ENCODE measurements at places on chromosomes 7 and 10.

DNA sequence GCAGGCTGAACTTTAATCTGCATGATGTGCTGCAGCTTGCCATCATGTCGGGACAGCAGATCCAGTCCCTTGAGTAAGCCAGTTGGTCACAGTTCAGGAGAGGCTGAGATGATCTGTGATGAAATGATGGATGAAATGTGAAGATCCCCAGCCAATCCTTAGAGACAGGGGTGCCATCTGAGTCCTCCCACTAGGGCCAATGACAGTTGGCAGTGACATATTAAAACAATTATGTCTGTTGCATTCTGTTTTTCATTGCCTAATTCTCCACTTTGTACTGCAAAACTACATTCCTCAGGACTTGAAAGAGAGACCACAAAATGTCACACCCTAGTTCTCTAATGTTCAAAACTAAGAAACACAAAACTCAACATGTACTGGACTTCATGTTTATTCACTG, 66.3 kb upstream of the CAV2 start:
- no peak for DNase-seq

DNA sequence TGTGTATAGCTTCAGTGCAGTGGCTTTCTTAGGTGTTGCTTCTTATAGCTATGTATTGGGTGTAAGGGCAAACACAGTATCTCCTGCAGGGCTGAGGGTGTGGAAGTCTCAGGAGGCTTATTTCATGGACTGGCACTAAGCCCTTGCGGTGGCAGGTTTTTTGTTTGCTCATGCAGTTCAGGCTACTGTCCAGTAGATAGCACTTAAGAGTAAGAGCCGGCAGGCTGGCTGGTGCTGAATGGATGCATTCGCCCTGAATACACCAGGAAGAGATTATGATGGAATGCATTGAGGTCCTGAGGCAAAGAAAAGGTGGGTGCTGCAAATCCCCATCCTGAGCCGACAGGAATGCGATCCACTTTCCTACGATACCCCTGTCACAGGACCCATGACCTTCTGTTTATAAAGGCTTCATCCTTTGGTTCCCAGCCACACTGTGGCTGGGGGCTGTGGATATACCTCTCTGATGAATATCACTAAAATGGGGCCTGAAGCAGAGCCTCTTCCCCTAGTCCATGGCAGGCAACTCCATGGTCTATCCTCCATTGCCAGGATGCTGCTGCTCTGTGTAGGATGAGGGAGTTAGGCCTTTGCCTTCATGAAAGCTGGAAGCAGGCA, 44.9 kb downstream of the ANXA8 start:
- no peak for DNase-seq

GRCh38 chr10:57699944-57700343, 567.8 kb downstream of the IPMK start:
- no peak for DNase-seq

GRCh38 chr10:24255115-24255880, 46.4 kb downstream of the KIAA1217 start:
- DNase-seq, result peak; percentile 36

DNA sequence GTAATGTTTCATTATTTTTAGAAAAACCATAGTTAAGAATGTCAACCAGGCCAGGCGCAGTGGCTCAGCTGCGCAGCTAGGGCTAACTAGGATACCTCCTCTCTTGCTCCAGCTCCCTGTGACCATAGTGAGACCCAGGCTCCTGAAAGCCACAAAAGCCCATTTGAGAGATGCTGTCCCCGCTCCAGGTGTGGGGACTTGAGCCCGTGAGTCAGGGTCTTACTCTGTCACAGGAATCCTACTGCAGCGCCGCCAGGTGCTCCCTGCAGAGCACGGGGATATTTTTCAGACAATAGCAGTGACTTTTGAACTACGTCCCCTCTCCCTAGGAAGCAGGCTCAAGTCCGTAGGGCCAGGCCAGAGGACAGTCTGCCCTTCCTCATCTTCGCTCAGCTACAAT, 75.6 kb upstream of the NRBF2 start:
- no peak for DNase-seq

GRCh38 chr10:101292194-101293006, 61.6 kb upstream of the BTRC start:
- peak; percentile 72 for DNase-seq

DNA sequence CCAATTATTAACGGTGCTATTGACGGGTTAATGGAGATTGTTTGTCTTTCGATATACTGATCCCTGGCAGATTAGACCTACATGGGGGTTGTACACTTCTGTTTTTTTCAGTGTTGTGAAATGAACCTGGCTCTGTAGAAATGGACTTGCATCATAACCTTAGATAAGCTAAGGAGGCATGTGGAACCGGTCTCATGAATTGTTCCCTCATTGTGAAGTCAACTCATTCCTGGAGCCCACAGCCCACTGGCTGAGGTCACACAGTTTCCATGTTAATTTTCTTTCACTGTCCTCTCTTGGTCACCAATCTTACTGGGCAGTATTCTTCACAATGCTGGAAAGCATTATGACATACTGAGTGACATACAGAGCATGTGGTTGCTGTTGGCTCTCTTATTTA, 202.8 kb downstream of the BMPER start:
- no peak for DNase-seq

GRCh38 chr7:156074084-156074483, 261.8 kb upstream of the SHH start:
- DNase-seq, result no peak
